Activated naive CD4-positive, alpha-beta T cell treated with Interleukin-2 at 50 U/mL for 16 hours (primary cell): ENCODE measurements at places on chromosomes 7 and 10.

- no peak for DNase-seq
These were observed 37.3 kb downstream of the ADAM12 start for GRCh38 chr10:126351021-126351420.

GRCh38 chr10:61964059-61964709 lies 62.7 kb downstream of the ARID5B start:
- no peak for DNase-seq

GRCh38 chr7:132090444-132090843 lies 485.8 kb downstream of the PLXNA4 start:
- no peak for DNase-seq

DNA sequence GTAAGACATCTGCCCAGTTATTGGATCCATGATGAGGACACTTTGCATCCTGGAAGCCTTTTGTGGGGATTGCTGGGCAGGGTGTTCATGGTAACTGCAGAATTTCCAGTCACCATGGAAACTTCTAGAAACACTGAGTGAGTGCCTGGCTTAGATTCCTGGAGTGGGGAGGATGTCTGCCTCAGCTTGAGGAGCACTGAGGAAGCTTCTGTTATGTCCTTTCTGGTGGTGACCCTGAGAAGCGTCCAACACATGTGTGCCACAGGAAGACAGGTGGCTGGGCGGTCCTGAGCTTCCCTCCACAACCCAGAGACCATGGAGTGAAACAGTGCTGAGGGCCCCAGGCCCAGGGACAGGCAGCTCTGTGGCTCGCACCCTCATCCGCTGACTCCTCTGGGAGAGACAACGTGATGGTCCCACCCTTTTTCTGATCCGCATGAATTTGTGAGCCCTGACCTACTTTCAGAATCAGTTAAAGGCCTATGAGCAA lies 191.8 kb upstream of the CXCL12 start:
- peak; percentile 43 for DNase-seq

DNA sequence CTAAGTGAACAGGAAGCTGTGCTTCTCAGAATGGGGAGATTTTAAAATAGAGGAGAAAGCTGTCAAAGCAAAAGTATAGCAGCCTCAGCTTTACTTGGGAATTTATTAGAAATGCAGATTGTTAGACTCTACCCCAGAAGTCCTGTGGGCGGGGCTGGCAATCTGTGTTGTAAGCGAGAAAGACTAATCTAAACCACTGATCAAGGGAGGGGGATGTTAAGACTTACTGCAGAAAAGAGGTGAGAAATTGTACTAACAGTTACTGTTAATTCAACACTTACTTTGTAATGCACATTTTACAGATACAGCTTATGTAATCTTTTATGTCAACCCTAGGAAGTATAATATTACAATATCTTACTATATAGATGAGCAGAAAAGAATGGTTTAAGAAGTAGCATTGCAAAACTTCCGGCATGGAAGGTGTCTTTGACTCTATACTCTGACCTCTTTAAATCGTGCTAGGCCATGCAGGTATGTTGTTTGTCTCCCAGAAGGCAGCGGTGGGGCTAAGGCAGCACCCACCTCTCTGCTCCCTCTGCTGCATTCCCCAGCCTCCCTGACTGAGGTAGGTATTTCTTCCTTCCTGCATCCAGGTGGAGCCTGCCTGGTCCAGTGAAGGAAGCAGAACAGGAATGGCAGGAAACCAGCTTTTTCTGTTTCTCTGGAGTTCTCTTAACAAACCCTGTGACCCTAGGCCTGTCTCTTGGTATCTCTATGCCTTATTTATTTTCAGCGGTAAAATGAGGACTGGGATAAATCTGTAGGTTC lies 462.2 kb downstream of the AUTS2 start:
- DNase-seq, result no peak

DNA sequence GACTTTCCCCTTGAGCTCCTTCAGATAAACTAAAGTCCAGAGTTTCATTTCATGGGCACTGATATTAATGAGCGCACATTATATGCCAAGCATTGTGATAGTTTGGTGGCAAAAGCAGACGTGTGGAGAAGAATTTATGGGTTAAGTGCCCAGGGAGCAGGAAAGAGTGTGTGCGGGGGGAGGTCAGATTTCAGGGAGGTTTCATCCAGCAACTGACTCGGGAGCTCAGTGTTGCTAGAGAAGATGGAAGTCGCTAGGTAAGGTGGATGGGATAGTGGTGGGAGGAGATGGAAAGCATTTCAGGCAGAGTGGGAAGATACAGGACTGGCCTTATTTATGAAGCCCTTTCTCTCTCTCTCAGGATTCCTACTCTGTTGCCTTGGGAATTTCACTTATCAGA lies 223.0 kb downstream of the SNX10 start:
- DNase-seq, result no peak

DNA sequence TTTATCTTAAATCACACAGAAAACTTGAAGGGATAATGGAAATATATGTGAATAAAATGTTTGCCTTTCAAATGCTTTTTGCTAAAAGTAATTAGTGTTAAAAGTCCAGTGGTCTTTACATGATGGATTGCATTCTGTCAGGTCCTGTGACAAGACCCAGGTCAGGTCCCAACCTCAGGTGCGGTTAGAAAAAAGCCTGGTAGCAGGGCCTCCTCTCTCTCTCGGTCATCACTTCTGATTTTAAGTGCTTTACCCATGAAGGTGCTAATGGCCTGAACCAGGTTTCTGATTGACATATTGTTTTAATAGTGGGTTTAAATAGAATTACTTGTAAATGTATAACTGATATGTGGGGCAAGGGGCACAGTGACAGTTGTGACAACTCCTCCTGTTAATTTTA lies 736.3 kb downstream of the POM121L12 start:
- DNase-seq, result no peak

- no peak for DNase-seq
These were observed 4.4 kb downstream of the ZP3 start for GRCh38 chr7:76428868-76429805.

DNA sequence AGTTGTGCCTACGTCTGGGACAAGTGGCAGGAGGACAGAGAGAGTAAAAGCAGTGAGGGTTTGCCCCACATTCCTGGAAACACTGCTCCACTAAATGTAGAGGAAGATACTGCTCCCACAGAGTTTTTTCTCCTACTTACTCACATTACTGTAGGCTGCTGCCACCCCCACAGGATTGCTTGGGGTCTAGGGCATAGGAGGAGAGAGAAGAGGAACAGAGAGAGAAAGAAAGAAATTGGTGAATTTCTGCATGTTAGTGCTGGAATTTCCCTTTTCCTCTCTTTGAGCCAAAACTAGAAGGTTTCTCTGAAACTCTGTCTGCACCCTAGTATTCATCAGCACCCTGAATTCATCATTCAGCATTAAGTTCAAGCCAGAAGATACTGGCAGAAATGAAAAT lies 397.9 kb downstream of the INHBA start:
- DNase-seq, result no peak

- DNase-seq, result no peak
These were observed 144.3 kb upstream of the INHBA start for GRCh38 chr7:41847151-41847550.

GRCh38 chr10:4533621-4534020 lies 292.4 kb upstream of the AKR1E2 start:
- no peak for DNase-seq

DNA sequence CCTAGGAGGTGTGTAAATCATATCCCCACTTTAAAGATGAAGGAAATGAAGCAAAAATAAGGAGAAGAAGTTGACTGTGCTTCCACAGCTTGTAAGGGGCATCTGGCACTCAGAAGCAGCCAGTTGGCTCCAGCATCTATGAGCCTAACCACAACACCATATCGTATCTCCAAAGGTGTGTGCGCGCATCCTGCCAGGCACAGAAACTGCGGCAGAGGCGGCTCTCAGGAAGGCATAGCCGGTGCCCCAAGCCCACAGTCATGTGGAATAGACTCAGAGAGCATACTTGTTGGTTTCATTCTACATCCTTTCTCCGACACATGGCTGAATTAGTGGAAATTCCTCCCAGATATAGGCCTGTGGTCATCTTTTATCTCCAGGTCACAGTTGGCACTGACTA lies 423.9 kb downstream of the CALN1 start:
- DNase-seq, result no peak

- DNase-seq, result no peak
These were observed at the start of gene MEOX2 for GRCh38 chr7:15686295-15686956. Gene MEOX2, minus strand, starts transcription at chr7:15686683. Its CDS starts 281 bp downstream, at chr7:15686402.

- no peak for DNase-seq
These were observed 52.3 kb downstream of the SHTN1 start for GRCh38 chr10:116952729-116953128.
